ENCODE measurements at places on chromosomes 4 and X.

DNA sequence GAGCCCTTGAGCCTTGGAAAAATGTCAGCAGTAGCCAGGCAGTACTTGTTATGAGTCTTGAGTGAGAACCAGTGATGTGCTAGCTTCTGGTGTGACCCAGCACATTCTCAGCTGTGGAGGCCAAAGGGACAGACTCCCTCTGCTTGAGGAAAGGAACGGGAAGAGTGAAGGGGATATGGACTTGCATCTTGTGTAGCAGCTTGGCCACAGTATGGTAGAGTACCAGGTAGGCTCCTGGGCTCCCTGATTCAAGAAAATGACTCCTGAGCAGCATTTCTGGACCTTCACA lies 1601.9 kb upstream of the ADGRL3 start:
- DNase-seq: no peak

GRCh38 chr4:48085821-48086589 lies 48.0 kb downstream of the TXK start:
- no peak for DNase-seq

GRCh38 chr4:7395645-7396044 lies 39.1 kb downstream of the PSAPL1 start:
- DNase-seq: no peak

GRCh38 chr4:112109360-112110058 lies 35.7 kb upstream of the FAM241A start:
- no peak for DNase-seq

- DNase-seq: no peak
Measured at GRCh38 chr4:19095491-19096046, 1074.0 kb upstream of the LCORL start.

DNA sequence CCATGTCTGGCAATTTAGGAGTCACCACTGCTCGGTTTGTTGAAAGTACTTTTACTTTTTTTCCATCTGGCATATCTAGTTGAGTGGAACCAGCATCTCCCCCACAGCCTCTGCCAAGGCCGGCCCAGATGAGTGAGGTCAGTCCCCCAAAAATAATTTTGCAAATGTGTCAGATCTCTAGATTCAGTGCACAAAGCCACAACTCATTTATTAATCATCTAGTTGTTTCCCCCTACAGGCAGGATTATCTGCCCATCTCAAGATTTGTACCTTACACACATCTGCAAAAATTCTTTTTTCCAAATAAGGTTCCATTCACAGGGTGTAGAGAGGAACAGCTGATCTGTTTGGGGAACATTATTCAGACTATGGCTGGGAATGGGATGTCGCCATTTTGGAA lies 174.0 kb upstream of the MXRA5 start:
- no peak for DNase-seq

DNA sequence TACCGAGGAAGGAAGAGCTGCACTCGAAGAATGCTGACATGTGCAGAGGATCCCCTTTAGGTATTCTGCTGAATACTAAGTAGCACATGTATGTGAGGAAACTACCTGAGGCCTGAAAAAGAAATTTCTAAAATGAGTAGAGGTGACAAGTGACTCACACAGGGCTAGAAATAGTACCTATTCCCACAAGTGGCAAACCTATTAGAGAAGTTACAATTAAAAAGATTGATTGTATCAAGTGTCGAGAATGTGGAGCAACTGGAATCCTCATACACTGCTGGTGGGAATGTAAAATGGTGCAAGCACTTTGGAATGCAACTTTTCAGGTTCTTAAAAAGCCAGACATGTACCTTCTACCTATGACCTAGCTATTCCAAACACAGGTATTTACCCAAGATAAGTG lies 47.4 kb downstream of the CCSER1 start:
- DNase-seq: no peak

- no peak for DNase-seq
Measured at GRCh38 chrX:133923113-133923512, 62.3 kb downstream of the GPC3 start.

GRCh38 chr4:145822181-145822580 lies 116.4 kb downstream of the ZNF827 start:
- no peak for DNase-seq

GRCh38 chrX:32448945-32449344 lies 762.4 kb downstream of the DMD start:
- DNase-seq: no peak
